ENCODE measurements at places on chromosomes 3 and 15.

- no peak for DNase-seq
These were observed 698.5 kb downstream of the OTOL1 start for GRCh38 chr3:162195147-162195546.

- DNase-seq = no peak
These were observed 4.0 kb downstream of the TNK2 start for GRCh38 chr3:195904368-195904767.

DNA sequence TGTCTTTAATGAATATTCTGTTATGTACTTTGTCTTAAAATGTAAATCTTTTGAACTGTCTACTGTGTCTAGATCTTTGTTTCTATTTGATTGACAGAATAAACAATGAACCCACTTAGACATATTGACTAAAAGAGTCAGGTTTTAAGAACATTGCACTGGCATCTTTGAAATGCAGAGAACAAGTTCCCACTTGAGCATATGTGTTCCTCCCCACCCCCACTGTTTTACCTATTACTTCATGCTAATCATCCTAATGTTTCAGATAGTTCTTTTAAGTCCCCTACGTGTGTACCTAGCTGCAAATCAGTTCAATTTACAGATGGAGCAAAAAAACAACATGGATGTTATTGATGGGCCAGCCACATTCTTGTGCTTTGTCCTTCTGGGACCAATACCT is 11.7 kb upstream of the TCF12 start:
- DNase-seq = no peak

GRCh38 chr3:148714521-148714920 is 16.8 kb downstream of the AGTR1 start:
- DNase-seq = no peak

GRCh38 chr15:62153228-62153627 is 11.9 kb downstream of the C2CD4B start:
- DNase-seq = no peak

GRCh38 chr3:35528728-35529127 is 110.6 kb upstream of the ARPP21 start:
- DNase-seq = no peak

DNA sequence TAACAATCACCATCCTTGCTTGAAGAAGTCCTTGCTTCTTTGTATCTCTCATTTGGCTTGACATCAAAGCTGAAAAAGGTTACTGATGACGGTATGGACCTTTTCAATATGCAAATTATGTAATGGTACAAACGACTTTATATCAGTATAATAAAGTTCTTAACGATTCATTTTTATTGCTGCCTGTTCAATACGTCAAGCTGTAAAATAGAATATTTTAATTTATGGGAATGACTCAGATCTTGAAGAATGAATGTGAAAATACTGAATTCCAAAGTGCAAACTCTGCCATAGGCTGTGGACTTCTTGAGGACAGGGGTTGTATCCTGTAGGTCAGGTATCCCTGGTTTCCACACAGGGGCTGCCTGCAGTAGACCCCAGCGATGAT is 156.2 kb downstream of the PLCL2 start:
- no peak for DNase-seq

Measured in BJ (cell line).